ENCODE measurements at places on chromosomes 2 and 18. TPM values are rescaled to one million over a fixed set of nuclear protein-coding genes. Genes with fewer than 3 reads are reported as not detected.

SP140 gene
- 6.4 TPM for total RNA-seq

GRCh38 chr2:10992023-10992791 lies 80.5 kb downstream of the KCNF1 start:
- no peak for DNase-seq

GRCh38 chr18:54119524-54120019 lies 104.9 kb downstream of the MBD2 start:
- DNase-seq: peak; percentile 60

GRCh38 chr2:142165790-142166189 lies 35.0 kb upstream of the LRP1B start:
- peak; percentile 11 for DNase-seq

DNA sequence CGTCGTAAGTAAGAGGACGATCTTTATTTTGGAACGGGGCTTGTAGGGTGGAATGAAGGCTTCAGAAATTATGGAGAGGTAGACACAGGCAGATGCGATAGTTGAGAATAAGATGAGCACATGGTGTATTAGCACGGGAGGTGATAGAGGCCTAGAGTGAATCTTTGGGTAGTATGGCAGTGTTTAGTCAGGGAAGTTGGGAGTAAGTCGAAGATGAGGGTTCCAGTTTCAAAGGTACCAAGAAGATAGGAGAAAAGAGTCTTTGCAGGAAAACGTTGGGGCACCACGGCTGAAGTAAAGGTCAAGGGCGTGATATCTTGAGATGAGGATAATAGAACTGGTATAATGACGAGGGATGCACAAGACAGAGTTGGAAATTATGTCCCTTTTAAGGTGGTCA lies 654 bp downstream of the PIK3C3 start:
- no peak for DNase-seq

All from OCI-LY7 (cell line).